GM18507 (cell line): ENCODE measurements at places on chromosomes 16 and 17.

- DNase-seq = no peak
Measured at GRCh38 chr17:46995841-46996571, 17.0 kb upstream of the RPRML start.

GRCh38 chr16:24829153-24829552, 16.6 kb upstream of the SLC5A11 start:
- DNase-seq = no peak

DNA sequence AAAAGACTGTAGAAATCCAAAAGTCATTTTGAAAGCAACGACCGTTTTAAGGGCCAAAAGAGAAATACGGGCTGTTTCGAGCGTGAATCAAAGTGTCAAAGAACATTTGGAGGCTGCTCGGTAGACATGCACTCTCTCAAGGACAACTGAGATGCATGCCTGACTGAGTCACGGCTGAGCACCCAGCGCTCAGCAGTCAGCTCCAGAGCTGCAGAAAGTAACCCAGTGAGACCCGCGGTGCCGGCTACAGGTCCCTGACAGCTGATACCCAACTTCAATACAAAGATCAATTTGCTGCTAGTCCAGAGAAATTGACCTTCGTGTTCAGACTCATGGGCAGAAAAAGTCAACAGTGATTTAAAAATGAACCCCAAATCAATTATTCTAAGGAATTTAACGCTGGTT, 214.9 kb downstream of the STX8 start:
- DNase-seq = no peak

- no peak for DNase-seq
Measured at GRCh38 chr17:49667854-49668253, 10.0 kb downstream of the SPOP start.

DNA sequence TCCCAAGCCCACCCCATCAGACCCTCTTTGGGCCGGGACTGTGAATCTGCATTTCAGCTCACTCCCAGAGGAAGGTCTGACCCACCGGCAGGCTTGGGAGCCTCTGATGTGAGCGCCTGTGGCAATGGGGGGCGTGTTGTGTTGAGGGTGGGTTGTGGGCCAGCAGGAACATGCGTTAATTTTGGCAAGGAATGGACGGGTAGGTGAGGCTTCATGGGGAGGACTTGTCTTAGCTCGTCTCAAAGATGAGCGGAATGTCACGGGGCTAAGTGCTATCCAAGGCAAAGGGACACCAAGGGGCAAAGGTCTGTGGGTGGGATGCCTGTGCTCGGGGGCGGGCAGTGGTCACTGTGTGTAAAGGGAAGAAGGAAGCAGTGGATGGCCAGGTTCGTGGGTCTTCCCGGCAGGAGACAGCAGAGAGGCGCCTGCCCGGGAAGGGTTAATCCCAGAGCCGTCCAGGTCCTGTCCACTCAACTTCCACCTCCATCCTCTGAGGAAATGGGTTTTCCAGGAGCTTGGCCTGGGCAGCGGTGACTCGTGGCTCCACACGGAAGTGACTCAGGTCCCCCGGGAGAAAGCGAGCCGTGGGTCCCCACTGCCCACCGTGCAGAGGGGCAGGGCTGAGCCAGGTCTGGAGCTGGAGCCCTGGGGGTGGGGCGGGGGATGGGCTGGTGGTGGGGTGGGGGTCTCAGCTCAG, 17.4 kb downstream of the ADGRG1 start:
- no peak for DNase-seq

DNA sequence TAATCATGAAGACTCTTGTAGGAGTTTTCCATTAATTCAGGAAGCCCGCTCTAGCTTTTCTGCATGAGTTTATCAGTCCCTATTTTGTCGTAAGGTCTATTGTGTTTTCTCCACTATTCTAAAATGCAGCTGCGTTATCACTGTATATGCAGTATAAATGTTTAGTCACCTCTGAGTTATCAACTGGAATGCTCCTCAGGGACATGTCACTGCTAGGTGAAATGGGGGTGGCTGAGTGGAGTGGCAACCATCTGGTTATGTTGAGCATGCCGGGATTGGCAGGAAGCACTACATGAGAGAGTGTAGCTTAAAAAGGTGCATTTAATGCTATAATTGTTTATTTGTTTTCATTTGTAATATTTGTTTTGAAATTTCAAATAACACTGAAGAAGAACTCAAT, 285.2 kb upstream of the ELAC2 start:
- no peak for DNase-seq

DNA sequence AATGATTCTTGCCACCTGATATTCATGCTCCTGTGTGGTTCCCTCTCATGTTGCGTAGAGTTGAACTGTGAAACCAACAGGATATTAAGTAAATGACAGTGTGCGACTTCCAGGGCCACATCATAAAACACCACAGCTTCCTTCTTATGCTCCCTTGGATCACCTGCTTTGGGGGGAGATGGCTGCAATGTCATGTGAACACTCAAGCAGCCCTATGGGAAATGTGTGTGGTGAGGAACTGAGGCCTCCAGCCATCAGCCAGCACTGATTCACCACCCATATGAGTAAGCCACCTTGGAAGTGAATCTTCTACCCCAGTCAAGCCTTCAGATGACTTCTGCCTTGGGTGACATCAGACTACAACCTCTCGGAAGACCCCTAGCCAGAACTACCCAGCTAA, 427.5 kb downstream of the UTP18 start:
- no peak for DNase-seq

GRCh38 chr17:41322094-41322902, 6.8 kb upstream of the KRTAP17-1 start:
- DNase-seq = no peak

DNA sequence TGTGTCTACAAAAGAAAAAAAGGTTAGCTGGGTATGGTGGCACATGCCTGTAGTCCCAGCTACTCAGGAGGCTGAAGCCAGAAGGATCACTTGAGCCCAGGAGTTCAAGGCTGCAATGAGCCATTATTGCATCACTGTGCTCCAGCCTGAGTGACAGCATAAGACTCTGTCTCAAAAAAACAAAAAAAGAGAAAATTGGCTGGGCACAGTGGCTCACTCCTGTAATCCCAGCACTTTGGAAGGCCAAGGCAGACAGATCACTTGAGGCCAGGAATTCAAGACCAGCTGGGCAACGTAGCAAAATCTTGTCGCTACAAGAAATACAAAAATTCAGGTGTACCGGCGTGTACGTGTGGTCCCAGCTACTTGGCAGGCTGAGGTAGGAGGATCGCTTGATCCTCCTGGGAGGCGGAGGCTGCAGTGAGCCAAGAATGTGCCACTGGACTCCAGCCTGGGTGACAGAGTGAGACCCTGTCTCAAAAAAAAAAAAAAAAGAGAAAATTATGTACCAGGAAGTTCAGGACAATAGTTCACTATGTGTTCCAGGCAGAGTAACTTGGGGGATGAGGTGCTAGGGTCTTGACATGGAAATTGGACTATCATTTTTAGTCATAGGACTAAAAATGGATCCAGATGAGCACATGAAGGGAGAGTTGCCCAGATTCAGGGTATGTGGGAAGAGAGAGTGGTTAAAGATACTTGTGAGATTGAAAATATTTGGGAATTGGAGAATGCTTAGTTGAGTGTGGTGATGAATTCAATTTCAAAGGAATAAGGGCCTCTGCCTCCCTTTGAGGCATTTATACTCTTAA, 11.0 kb downstream of the ALDH3A2 start:
- no peak for DNase-seq

DNA sequence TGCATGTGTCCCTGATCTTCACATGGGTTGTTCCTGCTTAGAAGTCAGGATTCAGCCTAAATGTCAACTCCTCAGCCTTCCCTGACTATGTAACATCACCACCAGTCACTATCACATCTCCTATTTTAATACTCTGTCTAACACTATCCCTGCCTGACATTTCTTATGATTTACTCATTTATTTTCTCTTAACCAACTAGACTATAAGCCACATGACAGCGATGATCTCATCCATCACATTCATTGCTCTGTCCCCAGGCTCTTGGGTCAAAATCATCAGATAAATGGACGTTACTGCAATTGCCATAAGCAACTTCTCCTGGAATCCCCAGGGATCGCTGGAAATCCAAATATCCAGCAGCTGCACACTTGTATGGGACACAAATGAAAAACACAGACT, 15.7 kb downstream of the CDRT4 start:
- no peak for DNase-seq

DNA sequence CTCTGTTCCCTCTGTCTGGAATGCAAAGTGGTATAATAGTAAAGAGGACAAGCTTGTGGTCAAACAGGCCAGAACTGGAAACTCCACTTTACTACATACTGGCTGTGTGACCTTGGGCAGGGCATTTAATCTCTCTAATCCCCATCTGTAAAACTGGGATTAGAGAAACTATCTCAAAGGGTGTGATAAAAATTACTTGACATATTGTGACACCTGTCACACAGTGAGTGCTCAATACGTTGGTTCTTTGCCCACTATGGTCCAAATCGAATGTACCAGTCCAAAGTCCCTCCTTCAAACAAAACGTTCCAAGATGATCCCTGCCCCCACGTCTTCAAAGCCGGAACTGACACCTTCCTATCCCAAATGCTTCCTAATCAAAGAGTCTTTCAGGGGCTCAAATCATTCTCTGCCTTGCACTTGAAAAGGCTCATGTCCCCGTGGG, 734 bp downstream of the PGAP3 start:
- DNase-seq = no peak

- DNase-seq = no peak
Measured at GRCh38 chr17:45792995-45793755, 9.1 kb downstream of the CRHR1 start.

- DNase-seq = no peak
Measured at GRCh38 chr16:60727851-60728250, 1308.4 kb downstream of the CDH8 start.

DNA sequence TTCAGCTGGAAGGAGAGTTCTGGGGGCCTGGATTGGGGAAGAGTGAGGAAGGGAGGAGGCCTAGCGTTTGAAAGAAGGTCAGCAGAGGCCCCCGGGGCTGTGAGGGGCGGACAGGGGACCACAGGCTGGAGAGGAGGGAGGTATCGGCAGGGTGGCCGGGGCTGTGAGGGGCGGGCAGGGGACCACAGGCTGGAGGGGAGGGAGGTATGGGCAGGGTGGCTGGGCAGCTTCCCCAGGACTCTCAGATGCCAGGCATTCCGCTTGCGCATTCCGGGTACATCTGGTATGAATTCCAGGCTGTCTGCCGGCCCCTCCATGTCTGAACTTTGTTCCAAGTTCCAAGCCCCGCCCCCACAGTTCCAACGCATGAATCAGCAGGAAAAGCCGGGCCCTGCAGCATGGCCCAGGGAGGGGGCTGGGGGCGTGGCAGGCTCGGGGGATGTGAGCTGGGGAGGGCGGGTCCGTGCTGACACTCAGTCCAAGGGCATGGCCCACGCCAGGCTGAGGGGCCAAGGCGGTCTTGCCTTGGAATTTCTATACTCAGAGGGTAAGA, 4.3 kb upstream of the TLCD2 start:
- no peak for DNase-seq

GRCh38 chr16:54847609-54848008, 83.1 kb upstream of the IRX5 start:
- no peak for DNase-seq
